ENCODE measurements at places on chromosomes 3 and 15.

DNA sequence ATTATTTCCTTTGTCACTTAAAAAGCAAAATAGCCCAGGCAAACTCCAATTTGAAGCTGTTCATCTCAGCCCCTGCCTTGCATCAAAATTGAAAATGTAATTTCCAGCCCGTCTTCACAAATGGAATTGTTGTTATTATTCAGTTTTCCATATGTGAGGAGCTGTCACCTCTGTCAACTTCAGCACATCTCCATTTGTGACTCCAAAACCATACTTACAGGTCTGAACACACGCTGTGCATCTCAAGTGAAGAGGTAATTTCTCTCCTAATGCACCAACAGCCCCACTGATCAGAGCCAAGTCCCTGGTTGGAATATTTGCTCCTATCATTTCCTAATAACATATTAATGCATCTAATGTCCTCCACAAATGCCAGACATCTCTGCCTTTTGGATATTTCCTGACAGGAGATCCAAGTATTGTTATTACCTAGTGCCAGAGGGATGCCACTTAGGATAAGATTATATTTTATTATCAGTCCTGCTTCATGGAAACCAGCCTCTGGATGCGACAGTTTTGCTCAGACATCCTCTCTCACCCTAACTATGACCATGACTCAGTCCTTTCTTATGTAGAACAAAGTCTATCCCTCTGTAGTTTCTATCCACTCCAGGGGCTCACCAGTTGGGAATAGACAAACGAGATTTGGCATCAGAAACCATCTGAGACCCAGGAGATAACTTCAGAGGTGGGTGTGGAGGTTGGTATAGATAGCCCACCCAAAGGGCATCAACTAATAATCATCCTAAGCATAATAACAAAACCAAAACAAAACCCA lies 379.8 kb downstream of the VPS13C start:
- H3K27ac ChIP-seq = no peak overlapping the region
- H3K27me3 ChIP-seq = no peaks in the 10 kb centered on the region
- DNase-seq = no peak
- no peak overlapping the region for H3K4me3 ChIP-seq

DNA sequence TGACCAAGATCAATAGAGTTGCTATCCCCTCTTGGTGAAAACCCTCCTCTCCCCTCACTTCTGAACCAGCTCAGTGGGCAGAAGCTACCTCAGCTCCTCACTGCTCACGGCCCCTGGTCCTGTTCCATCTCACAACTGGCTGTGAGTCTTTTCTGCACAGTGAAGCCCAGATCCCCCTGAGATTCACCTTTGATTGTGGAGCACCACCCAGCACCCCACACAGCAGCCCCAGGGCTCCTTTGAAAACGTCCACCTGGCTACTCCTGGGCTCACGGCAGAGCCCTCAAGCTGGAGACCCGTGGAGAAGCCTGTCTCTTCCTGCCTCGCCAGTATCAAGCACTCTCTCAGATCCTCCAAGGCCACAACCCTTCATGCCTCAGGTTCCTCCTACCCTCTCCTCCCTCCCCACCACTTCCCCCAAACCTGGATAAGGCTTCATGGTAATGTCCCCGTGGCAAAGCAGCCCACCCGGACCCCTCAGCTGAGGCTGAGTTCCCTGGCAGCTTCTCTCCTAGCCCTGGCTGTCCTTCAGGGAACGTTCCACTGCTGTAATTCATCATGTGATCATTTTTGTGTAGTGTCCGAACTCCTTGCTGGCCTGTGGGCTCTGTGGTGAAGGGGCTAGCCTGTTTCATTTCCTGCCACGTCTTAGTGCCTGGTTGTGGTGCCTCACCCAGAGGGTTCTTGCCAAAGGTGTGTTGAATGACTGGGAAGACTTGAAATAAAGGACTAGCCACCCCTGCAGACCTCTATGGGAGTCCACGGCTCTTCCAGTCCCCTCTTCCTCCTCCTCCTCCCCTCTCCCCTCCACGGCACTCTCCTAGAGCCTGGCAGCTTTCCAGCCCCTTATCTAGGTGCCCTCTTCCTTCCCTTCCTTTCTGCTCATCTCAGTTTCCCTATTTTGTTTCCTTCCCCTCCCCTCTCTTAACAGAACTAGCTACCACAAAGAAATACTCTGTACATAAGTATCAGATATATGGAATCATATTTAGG lies 44.5 kb downstream of the KY start:
- no peaks in the 10 kb centered on the region for H3K4me1 ChIP-seq
- DNase-seq = no peak
- no peak overlapping the region for H3K4me3 ChIP-seq
- H3K36me3 ChIP-seq = no peaks in the 10 kb centered on the region

DNA sequence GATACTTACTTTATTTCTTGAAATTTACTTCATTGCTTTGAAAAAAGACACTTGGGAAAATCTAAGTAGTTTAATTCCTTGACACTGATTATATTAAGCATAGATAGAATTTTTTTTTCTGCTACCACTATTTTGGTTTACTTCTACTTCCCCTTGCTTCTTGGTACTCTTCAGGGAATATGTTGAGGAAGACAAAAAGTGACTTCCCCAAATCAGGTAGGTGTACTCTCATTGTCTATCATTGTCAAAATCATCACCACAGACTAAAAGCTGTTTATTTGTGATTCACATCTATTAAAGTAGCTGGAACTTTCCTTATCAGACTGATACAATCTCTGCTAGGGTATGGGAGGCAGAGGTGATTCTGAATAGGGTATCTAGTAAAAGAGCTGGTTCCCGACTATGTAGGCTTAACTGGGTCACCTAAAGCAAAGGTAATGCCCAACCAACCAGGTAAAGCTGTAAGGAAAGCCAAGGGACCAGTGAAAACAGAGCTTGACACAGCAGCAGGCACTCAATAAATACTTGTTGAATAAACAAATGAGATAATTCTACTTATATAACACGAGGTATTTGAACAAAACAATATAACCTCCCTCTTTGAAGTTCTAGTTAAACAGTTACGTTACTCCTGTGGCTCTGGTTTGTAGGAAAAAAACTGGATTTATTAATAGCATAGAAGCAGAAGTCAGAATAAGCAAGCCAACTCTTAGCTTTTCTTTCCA lies 346.9 kb downstream of the PLCL2 start:
- no peak for DNase-seq
- H3K36me3 ChIP-seq = no peaks in the 10 kb centered on the region
- H3K27ac ChIP-seq = no peak overlapping the region
- no peaks in the 10 kb centered on the region for H3K27me3 ChIP-seq

- H3K27me3 ChIP-seq = no peaks in the 10 kb centered on the region
- no peaks in the 10 kb centered on the region for H3K36me3 ChIP-seq
- H3K4me1 ChIP-seq = no peaks in the 10 kb centered on the region
- no peak for DNase-seq
- H3K4me3 ChIP-seq = no peak overlapping the region
Observed at GRCh38 chr15:99906311-99906710, 173.1 kb upstream of the LYSMD4 start.

- no peak overlapping the region for H3K4me3 ChIP-seq
- H3K4me1 ChIP-seq = no peaks in the 10 kb centered on the region
- DNase-seq = no peak
- no peaks in the 10 kb centered on the region for H3K36me3 ChIP-seq
Observed at GRCh38 chr3:157113832-157114505, 46.0 kb downstream of the CCNL1 start.

DNA sequence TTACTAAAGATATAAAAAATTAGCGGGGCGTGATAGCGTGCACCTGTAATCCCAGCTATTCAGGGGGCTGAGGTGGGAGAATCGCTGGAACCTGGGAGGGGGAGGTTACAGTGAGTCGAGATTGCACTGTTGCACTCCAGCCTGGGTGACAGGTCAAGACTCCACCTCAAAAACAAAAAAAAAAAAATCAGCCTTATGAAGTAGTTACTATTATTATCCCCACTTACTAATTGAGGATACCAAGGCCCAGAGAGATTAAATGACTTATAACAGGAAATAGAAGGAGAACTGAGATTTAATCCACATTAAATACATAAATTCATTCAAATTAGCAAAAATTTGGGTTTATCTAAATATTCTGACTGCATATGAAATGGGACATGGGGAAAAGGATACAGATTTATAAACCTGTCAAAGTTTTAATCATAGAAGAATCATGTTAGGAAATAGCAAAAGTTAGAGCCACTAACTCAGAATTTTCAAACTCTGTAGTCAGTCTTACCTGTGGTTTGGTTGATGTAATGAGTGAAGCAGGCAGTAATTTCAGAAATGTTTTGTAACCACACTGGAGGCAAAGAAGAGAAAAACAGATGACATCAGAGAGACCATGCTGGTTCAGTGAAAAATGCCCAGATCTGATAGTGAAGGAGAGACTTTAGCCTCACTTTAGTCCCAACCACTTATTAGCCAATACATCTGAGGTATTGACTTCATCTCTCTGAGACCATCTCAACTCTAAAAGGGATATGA lies 25.0 kb upstream of the ACAP2 start:
- H3K4me1 ChIP-seq = no peaks in the 10 kb centered on the region
- DNase-seq = no peak
- H3K27me3 ChIP-seq = no peaks in the 10 kb centered on the region
- H3K36me3 ChIP-seq = no peaks in the 10 kb centered on the region
- no peak overlapping the region for H3K27ac ChIP-seq
- H3K4me3 ChIP-seq = no peak overlapping the region

DNA sequence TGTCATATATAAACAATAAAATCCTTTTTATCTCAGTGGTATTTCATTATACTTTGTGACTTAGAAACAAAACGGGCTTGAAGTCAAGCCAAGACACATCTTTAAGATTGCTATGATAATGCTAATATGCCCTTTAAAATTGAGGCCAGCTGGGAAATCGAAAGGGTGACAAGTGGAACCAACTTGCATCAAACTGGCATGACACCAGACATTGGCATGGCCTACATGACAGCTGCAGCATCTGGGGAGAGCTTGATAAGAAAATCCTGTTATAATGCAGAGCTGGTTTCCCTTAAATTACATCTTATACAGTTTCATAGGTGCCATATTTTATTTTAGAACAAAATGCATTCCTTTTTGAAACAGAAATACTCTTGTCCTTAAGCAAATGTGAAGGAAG lies 325.2 kb downstream of the ZBBX start:
- DNase-seq = no peak
- H3K27ac ChIP-seq = no peak overlapping the region
- H3K27me3 ChIP-seq = no peaks in the 10 kb centered on the region
- no peaks in the 10 kb centered on the region for H3K4me1 ChIP-seq
- no peak overlapping the region for H3K4me3 ChIP-seq
- H3K36me3 ChIP-seq = no peaks in the 10 kb centered on the region

GRCh38 chr15:41013691-41014414 lies 60.6 kb downstream of the CHAC1 start:
- no peak for DNase-seq
- no peaks in the 10 kb centered on the region for H3K4me1 ChIP-seq
- peaks cover 26% of the 10 kb centered on the region for H3K36me3 ChIP-seq
- no peak overlapping the region for H3K4me3 ChIP-seq

- H3K4me3 ChIP-seq = no peak overlapping the region
- no peak for DNase-seq
- H3K27me3 ChIP-seq = no peaks in the 10 kb centered on the region
- no peaks in the 10 kb centered on the region for H3K36me3 ChIP-seq
- no peaks in the 10 kb centered on the region for H3K4me1 ChIP-seq
Observed at GRCh38 chr3:188700501-188700900, 471.3 kb upstream of the TPRG1 start.

DNA sequence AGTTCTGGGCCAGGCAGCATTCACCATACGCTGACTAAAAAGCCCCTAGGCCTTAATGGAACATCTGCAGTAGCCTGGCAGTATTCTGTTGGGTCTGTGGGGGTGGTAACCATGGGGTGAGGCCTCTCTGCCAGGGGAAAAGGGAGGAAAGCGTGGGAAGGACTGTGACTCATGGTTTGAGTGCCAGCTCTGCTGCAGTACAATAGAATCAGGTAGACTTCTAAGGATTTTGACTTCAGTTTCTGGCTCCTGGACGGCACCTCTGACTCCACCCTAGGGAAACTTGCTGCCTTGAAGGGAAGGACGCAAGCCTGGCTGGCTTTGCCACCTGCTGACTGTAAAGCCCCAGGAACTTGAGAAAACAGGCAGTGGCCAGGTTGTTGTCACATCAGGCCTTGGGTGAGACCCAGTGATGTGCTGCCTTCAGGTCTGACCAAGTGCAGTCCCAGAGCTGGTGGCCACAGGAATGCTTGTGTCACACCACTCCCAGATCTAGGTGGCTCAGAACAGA lies 148.6 kb downstream of the SUCNR1 start:
- no peaks in the 10 kb centered on the region for H3K36me3 ChIP-seq
- H3K27me3 ChIP-seq = no peaks in the 10 kb centered on the region
- no peak overlapping the region for H3K27ac ChIP-seq
- no peak overlapping the region for H3K4me3 ChIP-seq
- no peaks in the 10 kb centered on the region for H3K4me1 ChIP-seq

DNA sequence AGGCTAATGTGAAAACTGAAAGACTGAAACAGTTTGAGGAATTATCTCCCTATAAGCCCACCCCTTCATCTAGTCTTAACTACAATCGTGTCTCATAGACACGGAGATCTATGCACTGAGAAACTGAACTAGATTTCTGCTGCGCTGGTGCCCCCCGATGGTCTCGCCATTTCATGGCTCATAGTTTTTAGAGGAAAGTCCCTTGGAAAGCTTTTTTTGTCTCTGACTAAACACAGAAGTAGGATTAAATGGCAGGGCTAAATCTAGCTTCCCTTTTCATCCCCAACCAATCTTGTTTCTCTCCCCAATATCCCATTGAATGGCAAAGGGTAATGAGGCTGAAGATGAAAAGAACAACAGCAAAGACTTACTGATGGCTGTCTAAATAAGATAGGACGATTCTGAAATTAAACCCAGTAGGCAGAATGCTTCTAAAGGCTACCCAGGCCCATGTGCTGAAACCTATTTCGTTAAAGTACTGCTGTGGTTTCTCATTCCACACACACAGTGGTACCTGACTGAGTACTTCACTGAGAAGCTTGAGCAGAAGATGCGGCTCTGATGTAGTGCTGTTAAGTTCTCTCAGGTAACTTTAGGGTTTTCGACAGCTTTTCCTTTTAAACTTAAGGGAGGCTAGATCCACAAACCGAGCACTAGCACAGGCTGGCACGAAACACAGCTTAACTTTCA lies 142.7 kb downstream of the GADL1 start:
- H3K36me3 ChIP-seq = no peaks in the 10 kb centered on the region
- no peak overlapping the region for H3K4me3 ChIP-seq
- H3K27me3 ChIP-seq = no peaks in the 10 kb centered on the region
- H3K27ac ChIP-seq = no peak overlapping the region

GRCh38 chr15:51313074-51313393 lies 25.4 kb downstream of the CYP19A1 start:
- no peak for DNase-seq
- H3K27ac ChIP-seq = no peak overlapping the region
- no peaks in the 10 kb centered on the region for H3K27me3 ChIP-seq
- no peak overlapping the region for H3K4me3 ChIP-seq

GRCh38 chr3:46321461-46322104 lies 32.3 kb upstream of the CCR2 start:
- no peaks in the 10 kb centered on the region for H3K4me1 ChIP-seq
- no peaks in the 10 kb centered on the region for H3K27me3 ChIP-seq
- no peak overlapping the region for H3K27ac ChIP-seq
- no peaks in the 10 kb centered on the region for H3K36me3 ChIP-seq
- DNase-seq = no peak

GRCh38 chr15:78127882-78128281 lies 3.4 kb downstream of the CIB2 start:
- no peaks in the 10 kb centered on the region for H3K27me3 ChIP-seq
- peaks cover 3% of the 10 kb centered on the region for H3K4me1 ChIP-seq
- DNase-seq = no peak
- H3K4me3 ChIP-seq = no peak overlapping the region
- H3K36me3 ChIP-seq = no peaks in the 10 kb centered on the region

- H3K4me3 ChIP-seq = no peak overlapping the region
- no peak overlapping the region for H3K27ac ChIP-seq
- no peak for DNase-seq
- H3K36me3 ChIP-seq = no peaks in the 10 kb centered on the region
- no peaks in the 10 kb centered on the region for H3K4me1 ChIP-seq
Observed at GRCh38 chr3:25113891-25114290, 314.2 kb upstream of the RARB start.

GRCh38 chr3:72129501-72130094 lies 344.6 kb upstream of the PROK2 start:
- DNase-seq = no peak
- no peaks in the 10 kb centered on the region for H3K36me3 ChIP-seq

Data from Panc1 (cell line).